Inflammatory macrophage treated with lipopolysaccharide for 4 hours (primary cell): ENCODE measurements at places on chromosomes 12 and 14.

DNA sequence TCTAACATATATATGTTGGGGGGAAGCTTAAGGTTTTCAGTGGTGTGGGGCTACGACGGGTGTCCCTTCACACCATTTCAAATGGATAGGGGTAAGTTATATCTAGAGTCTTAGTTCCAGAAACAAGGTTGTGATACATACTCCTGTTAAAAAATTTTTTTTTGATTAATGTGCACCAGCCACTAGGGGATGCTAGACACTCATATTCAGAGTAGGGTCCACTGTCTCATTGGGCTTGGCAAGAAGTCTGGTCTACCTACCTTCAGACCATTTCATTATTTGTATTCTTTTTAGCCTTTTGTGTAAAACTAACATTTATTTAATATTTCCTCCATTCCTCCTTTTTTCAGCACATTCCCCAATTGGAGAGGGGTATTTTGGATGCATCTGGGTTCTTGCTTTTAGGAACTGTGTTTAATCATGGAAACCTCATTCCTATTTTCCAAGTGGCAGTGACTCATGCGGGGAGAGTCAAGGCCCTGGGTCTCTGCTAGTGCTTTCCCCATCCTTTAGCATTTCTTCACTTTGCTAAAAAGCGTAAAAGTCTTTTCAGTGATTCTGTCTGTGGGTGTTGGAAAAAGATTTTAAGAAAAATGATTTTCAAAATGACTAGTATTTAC lies 33.4 kb downstream of the ANO4 start:
- peak; percentile 12 for DNase-seq

DNA sequence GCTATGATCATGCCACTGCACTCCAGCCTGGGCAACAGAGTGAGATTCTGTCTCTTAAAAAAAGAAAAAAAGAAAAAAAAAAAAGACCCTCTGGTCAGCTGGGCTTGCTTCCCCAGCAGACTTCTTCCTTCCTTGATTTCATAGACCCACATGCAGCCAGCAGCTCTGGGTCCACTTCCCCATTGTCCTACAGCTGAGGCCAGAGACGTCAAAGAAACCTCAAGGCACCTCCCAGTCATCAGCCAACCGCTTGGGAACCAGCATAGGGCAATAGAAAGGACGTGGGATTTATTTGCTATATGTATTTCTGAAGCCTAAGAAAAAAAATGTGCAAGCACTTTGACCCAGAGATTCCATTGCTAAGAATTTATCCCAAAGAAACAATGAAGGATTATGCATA lies 35.4 kb upstream of the SPPL3 start:
- DNase-seq, result peak; percentile 94

- DNase-seq, result no peak
Measured at GRCh38 chr14:104464907-104465306, 114.7 kb upstream of the C14orf180 start.

DNA sequence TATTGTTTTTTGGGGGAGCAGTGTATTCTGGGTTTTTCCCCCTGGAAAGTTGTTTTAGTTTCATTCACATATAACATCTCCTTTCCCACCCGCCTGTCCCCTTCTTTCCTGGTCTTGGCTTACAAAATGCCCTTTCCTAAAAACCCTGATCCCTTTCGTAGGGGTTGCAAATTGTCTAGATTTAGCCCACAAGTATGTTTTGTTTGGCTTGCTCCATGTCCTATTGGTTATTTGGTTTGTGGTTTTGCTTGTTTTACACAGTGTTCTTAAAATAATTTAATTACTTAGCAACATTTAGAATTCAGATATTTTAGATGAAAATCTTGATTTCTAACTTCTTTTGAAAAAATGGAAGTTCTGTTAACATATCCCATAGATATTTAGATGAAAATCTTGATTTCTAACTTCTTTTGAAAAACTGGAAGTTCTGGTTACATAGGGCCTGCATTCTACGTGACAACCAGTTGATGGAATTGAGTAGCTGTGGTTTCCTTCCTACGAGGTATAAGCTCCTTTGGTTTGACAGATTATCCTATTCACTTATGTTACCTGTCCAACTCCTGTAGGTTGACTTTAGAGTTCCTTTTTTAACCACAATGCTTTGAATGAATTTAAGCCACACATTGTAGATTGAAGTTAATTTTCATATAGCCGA lies 89.2 kb upstream of the TMEM263 start:
- no peak for DNase-seq

- no peak for DNase-seq
Measured at GRCh38 chr12:124695861-124696260, 128.4 kb upstream of the NCOR2 start.

GRCh38 chr12:24890048-24890803 lies 58.7 kb downstream of the BCAT1 start:
- no peak for DNase-seq

DNA sequence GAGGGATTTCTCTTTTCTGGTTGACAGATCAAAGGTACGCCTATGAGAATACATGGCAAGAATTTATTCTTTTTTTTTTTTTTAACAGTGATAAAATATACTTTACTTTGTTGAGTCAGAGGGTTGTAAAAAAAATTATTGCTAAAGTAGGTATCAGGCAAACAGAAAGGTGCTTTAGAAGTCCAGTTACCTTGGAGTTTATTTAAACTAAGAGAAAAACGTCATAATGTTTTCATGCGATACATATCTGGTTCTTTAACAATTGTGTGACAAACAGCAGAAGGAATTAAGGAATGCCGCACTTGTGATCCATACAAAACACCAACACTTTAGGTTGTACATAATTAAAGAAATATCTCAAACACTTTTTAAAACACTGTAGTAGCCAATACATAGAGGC lies 94.2 kb downstream of the BORCS5 start:
- DNase-seq, result no peak

GRCh38 chr12:100845095-100845494 lies 50.5 kb downstream of the ANO4 start:
- no peak for DNase-seq

DNA sequence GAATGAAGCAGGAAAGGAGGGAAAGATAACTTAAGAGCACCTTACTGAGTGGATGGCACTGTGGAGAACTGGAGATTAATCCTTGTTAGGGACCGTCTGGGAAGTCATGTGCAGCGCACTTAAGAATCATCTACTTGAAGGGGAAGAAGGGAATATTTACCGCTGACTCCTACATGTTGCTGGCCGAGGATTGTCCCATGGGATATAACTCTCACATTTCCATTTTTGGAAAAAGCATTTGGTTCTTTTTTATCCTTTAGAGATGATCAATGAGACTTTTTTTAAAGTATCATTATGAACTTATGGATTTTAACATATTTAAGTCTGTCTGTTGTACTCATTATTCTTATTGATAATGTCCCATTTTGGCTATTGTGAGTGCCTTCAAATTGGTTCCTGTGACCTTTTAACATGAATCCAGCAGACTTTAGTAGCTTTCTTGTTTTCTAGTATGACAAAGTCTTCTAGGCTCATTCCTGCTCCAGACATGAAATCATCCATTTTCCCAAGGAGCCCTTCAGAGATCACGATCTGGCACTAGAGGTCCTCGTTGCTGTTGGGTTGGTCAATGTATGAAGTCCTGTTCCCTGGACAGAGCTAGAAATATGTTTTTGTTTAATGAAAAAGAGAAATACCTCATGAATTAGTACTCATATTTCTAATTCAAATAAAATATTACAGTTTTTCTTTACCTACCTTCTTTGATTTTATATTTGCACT lies 20.2 kb upstream of the FAM234B start:
- DNase-seq, result peak; percentile 72

DNA sequence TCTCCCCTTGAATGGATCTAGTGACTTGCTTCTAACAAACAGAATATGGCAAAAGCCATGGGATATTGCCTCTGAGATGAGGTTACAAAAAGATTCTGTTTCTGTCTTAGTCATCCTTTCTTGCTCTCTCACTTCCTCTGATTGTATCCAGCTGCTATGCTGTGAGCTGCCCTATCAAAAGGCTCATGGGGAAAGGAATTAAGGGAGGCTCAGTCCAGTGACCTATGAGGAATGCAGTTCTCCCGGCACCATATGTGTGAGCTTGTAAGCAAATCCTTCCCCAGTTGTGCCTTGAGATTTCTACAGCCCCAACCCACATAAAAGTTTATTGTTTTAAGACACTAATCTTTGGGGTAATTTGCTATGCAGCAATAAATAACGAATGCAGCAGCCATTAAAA lies 183.1 kb downstream of the KLHL28 start:
- DNase-seq, result peak; percentile 2

GRCh38 chr14:102424520-102424919 lies 61.8 kb downstream of the TECPR2 start:
- DNase-seq, result no peak

DNA sequence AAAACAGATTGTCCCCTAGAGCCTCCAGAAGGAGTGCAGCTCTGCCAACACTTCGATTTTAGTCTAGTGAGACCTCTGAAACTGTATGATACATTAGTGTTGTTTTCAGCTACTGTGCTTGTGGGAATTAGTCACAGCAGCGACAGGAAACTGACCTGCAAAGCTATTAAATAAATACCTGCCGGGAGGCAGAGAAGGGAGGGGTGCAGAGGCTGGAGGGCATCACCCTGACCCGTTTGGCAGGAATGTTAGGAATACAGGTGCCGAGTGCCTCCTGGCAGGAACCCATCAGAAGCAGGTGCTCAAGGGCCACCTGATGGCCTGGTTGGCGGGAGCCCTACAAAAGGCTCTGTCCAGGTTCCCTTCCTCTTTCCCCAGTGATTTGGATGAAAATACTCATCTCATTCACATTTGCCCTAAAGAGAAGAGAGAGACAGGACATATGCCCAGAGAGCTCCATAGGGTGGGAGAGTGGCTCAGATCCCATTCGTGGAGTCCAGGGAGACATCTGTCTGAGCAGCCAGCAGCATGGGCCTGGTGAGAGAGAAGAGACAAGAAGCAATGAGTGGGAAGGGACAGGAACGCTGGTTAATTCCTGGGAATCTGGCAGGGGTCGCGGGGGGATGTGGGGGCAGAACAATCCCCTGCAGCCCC lies 44.6 kb downstream of the C14orf132 start:
- DNase-seq, result no peak

GRCh38 chr14:88352698-88353097 lies 29.6 kb upstream of the KCNK10 start:
- DNase-seq, result no peak

- DNase-seq, result no peak
Measured at GRCh38 chr12:57872362-57872761, 25.8 kb upstream of the CTDSP2 start.

- DNase-seq, result no peak
Measured at GRCh38 chr12:21561158-21561557, 35.1 kb downstream of the SPX start.

GRCh38 chr14:93924592-93925355 lies 2.4 kb upstream of the FAM181A start:
- no peak for DNase-seq

DNA sequence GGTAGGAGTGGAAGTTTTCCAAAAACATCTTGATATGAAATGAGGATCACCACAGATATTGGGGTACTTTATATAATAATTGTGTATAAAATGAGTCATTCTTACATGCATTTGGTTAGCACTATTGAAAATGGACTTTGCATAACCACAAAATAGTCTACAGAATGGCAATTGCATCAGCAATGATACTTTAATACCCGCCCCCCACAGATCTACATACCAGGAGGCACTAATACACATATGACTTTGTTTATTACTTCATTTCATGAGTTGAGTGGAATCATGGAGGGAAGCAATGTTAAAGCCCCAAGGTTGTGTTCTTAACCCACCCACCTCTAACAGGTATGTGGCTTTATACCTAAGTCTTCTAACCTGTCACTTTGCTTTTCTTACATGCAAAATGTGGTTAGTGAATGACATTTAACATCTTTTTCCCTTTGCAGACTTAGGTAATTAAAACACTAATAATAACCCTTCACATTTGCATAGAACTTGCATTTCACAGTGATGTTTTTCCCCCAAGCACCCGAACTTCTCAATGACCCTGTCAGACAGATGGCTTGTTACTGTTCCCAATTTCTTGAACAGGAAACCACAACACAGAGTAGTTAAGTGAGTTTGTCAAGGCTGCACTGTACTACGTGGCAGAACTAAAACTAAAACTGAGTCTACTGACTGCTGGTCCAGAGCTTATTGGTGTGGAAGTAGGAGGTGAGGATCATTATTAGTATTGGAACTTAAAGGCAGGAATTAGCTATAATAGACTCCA lies 101.9 kb downstream of the NPAS3 start:
- no peak for DNase-seq

- DNase-seq, result no peak
Measured at GRCh38 chr14:92449404-92450181, 64.0 kb upstream of the RIN3 start.

DNA sequence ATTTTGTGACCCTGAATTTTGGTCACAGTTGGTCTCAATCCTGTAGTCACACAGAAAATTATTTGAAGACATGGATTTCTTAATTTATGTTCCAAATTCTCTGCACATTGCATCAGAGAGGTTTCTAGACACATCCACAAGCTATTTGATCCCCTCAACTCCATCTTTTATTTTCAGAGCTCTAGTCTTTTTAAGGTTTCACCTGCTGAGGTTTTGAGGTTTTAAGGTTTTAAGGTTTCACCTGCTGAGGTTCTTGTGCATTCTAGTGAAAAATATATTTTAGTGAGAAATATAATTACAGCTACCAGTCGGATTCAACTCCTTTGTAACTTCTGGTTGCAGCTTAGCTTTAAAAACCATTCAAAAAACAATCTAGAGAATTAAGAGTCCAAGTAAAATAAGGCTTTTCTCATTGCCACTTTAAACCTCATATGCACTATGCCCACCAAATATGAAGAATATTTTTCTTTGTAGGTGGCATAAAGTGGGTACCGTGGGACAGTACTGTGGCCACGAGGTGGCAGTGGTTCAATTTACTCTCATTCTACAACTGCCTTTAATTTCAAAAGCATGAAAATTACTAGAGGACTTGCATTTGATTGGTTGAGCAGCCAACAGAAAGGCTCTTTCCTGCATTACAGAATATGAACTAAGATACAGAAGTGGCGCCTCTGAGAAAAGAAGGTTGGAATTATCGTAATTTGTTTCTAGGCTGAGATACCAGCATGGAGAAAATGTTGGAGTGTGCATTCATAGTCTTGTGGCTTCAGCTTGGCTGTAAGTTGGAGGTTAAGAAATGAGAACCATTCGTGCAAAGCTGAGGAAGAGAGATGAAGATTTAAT lies 366.5 kb upstream of the OR4E1 start:
- peak; percentile 5 for DNase-seq

DNA sequence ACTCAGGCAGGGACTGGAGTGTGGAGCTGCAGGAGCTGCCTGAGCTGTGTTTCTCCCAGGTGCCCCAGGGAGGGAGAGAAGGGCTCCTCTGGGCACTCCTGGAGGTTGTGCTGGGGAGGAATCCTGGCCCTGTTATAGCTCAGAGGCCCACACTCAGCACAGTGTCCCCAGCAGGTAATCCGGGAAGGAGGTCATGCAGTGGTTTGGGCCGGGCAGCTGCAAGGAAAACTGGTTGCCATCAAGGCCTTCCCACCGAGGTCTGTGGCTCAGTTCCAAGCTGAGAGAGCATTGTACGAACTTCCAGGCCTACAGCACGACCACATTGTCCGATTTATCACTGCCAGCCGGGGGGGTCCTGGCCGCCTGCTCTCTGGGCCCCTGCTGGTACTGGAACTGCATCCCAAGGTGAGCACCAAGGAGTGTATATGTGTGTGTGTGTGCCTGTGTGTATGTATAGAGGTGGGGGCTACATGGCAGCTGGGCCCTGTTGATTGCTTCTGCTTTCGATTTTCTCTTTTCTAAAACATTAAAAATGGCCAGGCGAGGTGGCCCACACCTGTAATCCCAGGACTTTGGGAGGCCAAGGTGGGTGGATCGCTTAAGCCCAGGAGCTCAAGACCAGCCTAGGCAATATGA lies 2.0 kb downstream of the AMHR2 start:
- DNase-seq, result no peak
